ENCODE measurements at places on chromosomes 4 and X.

- no peak for DNase-seq
Observed at GRCh38 chr4:26458157-26458561, 32.1 kb downstream of the CCKAR start.

GRCh38 chrX:9566150-9566621 is 101.3 kb downstream of the TBL1X start:
- peak; percentile 93 for DNase-seq

GRCh38 chr4:138298866-138299265 is 56.7 kb upstream of the SLC7A11 start:
- no peak for DNase-seq

DNA sequence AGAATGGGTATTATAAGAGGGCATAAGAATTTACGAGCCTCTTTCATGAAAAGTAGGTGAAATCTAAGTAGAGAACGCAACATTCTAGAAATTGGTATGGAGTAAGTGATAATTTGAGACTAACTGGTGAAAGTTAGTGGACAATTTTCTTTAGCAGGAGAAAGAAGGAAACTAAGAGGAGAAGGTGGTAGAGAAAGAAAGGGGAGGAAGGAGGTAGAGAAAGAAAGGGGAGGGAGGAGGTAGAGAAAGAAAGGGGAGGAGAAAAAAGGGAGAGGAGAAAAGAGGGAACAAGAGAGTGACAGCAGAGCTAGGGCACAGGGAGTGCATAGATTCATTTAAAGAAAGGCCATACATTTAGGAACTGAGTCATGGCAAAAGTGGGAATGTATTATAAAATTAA is 94.1 kb downstream of the RNF150 start:
- no peak for DNase-seq

DNA sequence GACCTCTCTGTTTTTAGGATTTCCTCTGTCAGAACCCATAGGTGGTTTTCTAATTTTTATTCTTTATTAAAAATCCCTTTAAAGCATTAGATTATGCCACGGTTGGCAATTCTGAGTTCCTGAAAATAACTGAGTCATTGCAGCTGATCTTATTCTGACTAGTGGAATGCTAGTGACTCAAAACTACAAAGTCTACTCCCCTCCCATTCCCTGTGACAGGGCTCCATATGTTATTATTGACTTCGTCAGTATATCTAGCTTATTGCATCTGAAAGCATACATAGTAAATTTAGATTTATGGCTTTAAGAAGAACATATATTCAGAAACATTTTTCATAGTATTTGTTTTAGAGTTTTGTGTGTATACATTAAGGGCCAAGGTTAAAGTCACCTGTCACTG is 38.5 kb downstream of the HERC3 start:
- DNase-seq: peak; percentile 57

GRCh38 chrX:72572248-72573157 is at the start of gene HDAC8:
Gene HDAC8, minus strand, starts transcription at chrX:72572843. Its CDS starts 82 bp downstream, at chrX:72572761.
- DNase-seq: peak; percentile 88

DNA sequence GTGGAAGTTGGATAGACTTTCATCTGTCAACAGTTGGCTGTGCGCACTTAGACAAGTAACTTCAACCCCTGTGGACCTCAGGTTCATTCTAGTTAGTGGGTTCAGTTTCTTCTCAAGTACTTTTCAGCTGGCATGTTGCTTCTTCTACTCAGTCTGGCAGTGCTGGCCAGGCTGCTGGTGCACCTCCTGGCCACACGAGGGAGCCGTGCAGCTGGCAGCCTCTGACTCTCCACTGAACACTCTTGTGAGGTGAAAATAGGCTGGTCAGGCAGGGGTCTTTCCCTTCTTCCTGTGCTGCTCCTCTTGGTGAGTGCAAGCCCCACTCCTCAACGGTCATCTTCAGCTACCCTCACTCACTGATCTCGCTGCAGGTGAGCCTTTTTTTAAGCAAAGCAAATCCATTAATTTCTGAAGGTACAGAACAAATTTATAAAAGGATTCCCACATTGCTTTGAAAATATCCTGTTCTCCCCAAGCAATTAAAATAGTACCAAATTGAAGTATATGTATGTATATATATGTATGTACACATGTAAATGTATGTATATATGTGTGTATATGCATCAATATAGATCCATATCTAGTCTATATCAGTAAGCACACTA is 30.6 kb downstream of the LONRF3 start:
- DNase-seq: peak; percentile 52

DNA sequence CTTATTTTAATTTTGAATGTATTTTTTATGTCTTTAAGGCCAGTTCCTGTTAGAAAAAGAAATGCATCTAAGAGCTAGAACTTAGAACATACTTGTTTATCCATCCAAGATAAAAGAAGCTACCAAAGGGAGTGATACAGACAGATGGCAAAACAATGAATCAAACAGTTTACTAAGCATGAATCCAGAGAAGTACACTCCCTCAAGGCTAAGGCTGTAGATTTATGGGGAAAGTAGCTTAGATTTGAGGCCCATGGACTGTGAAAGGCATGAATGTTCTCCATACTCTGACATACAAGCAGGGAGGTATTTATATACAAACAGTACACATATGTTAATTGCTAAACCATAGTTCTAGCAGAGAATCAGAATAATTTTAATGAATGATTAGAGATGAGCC is 255.3 kb upstream of the NRK start:
- DNase-seq: no peak

GRCh38 chr4:29972121-29972520 is 748.0 kb upstream of the PCDH7 start:
- peak; percentile 9 for DNase-seq

- DNase-seq: no peak
Observed at GRCh38 chrX:49226946-49227345, 6.2 kb downstream of the CACNA1F start.

- DNase-seq: no peak
Observed at GRCh38 chr4:87911252-87911774, 64.2 kb upstream of the SPP1 start.

DNA sequence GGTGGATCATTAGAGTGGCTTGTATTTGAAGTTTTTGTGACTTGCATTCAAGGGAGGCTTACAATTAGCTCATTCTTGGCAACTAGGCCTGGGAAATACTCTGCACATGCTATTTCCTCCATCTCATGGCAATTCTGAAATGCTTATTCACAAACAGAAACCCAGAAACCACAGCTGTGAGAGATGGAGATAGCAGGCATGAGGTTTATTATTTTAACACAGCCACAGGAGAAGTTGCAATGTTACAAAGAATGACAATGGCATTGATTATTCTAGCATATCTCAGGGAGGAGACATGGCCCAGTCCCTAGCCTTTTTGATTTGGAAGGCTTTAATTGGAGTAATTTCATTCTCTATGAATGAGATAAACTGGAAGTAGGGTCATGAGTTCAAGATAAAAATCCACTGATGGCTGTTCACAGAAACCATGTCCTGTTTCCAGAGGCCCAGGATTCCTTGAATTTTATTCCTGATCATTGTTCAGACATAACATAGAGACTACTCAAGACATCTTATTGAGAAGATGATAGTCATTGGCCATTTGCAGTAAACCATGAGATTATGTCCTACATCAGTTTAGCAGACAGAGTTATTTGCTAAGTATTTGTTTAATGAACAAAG is 123.9 kb downstream of the MID1 start:
- DNase-seq: peak; percentile 87

GRCh38 chr4:121375262-121375661 is 5.6 kb downstream of the QRFPR start:
- peak; percentile 48 for DNase-seq

DNA sequence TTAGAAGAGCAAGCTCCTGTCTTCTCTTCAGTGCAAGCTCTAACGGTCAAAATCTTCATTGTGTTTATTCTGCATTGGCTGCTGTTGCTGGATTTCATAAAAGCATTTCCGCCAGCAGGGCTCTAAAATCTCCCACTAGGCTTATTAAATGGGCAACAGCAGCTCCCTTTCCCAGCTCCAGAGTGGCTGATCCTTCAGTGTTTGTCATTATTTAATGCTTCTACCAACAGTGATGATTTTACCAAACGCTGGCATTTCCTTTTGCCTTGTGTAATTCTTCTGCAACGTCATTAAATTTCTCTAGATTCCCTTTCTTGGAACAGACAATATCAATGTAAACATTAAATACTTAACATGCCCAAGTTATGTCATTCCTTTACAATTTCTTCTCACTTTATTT is 20.1 kb downstream of the SLC7A11 start:
- peak; percentile 45 for DNase-seq

- no peak for DNase-seq
Observed at GRCh38 chr4:139956507-139957017, 197.4 kb downstream of the MAML3 start.

DNA sequence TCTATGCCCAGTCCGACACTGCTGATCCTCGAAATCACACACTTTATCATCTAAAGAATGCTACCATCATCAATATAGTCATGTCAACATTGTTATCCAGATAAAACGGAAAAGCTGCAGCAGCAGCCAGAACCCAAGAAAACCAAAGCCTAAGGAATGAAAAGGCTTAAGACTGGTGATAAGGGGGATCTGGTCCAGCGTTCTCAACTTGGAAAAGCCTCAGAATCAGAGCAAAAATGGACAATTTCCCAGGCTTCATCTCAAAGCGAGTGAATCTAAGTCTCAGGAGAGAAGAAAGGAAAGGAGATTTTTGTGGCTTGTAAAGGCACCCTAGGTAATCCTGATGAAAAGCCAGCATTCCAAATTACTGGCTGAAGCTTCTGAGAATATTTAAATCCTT is 8.2 kb downstream of the ZNF518B start:
- DNase-seq: no peak

DNA sequence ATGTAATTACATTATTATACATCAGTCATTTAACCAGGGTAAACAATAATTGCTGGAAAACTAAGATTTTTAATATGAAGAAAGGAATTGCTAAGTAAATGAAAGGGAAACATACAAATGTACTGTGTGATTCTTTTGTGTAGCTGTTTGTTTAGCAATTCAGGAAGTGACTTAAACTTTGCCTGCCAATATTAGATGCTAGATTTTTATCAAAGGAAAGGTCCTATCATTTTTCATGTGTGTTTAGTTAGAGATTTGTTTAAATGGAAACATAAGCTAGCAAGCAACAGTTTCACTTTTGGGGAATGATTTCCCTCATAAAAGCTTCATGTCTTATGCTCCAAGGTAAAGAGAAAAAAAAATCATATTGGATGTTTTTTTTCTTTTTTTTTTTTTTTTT is 95.1 kb upstream of the LIMCH1 start:
- peak; percentile 49 for DNase-seq

GRCh38 chr4:2792711-2793585 is at the start of gene SH3BP2:
Gene SH3BP2, plus strand, starts transcription at chr4:2793085. Its CDS starts 27,533 bp downstream, at chr4:2820618.
- peak; percentile 63 for DNase-seq

- peak; percentile 75 for DNase-seq
Observed at GRCh38 chr4:186622788-186623464, 67.6 kb upstream of the MTNR1A start.

GRCh38 chr4:139918591-139918990 is 235.4 kb downstream of the MAML3 start:
- DNase-seq: no peak

DNA sequence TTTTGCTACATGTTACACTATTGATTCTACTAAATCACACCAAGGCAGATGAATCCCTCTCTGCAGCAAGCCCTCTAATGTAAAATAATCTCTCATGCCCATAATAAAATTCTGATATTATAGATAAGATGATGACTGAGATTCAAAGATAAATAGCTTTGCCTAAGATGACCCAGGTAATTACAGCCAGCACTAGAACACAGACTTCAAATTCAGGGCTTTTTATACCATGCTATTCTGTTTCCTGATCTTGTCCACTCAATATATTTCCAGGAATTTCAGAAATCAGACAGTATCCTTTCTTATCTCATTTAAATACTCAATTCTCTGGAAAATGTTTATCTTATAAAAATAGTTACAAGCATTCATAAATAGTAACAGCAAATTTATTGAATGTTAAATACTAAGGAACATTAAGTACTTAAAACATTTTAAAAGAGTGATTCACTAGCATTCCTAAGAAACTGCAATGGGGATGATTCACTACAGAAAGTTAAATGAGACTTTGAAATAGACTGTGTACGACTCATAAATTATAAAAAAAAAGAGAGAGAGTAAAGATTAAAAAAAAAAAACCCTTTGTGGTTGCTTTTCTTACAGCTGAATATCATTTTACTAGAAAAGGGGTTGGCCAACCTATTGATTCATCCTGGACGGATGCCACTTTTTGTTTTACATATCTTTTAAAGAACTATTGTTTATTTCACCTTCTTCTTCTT is 45.8 kb upstream of the IL21 start:
- peak; percentile 93 for DNase-seq

GRCh38 chrX:118038614-118039365 is 77.8 kb downstream of the KLHL13 start:
- no peak for DNase-seq

DNA sequence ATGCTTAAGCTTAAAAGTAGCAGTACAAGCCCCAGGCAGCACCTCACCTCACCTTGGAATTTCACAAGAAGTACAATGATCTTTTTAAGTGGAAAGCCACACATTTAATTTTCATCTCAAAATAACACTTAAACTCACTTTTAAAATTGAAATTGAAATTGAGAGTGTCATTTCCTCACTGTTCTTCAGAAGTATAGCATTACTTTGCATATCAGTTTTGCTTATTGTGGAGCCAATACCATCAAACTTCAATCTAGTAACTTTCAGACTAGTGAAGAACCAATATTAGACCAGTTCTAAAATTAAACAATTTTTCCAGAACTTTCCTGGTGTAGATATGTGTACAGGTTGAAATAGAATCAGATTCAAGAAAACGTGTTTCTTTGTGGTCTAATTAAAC is 242.4 kb downstream of the NDST4 start:
- no peak for DNase-seq

- DNase-seq: no peak
Observed at GRCh38 chr4:170687751-170688150, 598.0 kb upstream of the AADAT start.

DNA sequence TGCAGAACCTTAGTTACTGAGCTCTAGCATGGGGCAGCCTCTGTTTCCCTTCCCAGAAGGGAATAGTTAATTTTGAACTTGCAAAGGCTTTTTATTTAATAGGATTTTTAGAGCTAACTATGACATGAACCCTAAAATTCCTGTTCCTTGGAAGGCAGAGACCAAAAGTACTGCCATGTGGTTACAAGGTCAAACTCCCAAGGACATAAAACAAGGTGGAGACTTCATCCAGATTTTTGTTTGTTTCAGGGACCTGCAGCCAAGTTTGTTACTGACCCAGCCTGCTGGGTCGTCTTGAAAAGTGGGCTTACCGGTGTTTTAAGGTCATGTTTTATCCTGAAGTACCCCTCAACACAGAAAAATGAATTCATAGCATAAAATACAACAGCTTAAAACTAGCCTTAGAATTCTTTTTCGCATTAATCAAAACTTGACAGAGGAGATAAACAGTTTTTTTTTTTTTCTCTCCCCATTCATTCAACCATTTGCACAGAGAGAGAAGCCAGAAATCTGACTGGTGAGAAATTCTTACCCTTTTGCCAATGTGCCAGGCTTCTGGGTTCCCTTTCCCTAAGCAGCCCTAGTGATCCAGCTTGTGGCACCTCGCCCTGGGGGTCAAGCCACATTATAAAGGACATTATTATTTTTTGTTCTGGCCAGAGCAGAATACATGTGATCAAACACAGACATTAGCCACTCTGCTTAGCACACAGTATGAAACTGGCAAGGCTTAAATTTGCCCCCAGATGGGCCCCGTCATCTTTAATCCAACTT is 21.5 kb upstream of the GRPEL1 start:
- no peak for DNase-seq
